ENCODE measurements at places on chromosomes 13 and 19.

GRCh38 chr13:43569658-43570057, 217.1 kb downstream of the ENOX1 start:
- DNase-seq = no peak

DNA sequence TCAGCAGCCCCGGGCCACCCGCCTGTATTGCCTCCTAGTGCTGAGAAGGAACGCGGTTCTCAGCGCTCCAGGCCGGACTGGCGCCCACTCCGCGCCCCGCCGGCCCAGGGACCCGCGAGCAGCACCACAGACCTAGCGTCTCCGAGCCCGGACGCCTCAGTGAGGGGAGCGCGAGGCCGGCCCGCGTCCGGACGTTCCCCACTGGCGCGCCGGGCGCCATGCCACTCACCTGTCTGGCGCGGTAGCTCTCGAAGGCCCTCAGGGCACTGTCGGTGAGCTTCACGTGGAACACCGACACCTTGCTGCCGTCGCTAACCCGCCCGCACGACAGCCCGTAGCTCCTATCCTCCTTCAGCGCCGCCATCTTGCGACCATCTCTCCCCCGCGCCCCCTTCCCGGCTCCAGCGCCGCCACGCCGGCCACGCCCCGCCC, at the start of gene ELL:
Gene ELL, minus strand, starts transcription at position 379 of the 432 bp plus-strand sequence. Its CDS starts 15 bp downstream, at position 364.
- no peak for DNase-seq

DNA sequence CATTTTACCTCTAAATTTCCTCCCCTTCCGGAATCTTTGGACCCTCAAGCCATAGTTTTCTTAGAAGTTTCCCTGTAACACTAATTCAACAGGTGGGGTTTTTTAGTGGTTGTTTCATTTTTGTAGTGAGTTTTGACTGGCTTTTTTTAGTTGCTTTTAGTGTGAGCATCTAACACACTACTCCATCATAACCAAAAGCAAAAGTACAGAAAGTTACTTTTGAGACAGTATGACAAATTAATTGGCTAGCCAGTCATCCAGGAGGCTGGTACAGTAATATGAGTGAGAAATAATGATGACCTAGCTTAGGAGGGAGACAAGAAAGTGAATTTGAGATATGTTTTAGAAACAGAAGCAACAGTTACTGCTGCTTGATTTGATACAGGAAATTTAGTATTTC, 71.5 kb downstream of the DNAJC15 start:
- no peak for DNase-seq

- no peak for DNase-seq
These were observed 19.6 kb upstream of the FAM124A start for GRCh38 chr13:51202477-51203046.

DNA sequence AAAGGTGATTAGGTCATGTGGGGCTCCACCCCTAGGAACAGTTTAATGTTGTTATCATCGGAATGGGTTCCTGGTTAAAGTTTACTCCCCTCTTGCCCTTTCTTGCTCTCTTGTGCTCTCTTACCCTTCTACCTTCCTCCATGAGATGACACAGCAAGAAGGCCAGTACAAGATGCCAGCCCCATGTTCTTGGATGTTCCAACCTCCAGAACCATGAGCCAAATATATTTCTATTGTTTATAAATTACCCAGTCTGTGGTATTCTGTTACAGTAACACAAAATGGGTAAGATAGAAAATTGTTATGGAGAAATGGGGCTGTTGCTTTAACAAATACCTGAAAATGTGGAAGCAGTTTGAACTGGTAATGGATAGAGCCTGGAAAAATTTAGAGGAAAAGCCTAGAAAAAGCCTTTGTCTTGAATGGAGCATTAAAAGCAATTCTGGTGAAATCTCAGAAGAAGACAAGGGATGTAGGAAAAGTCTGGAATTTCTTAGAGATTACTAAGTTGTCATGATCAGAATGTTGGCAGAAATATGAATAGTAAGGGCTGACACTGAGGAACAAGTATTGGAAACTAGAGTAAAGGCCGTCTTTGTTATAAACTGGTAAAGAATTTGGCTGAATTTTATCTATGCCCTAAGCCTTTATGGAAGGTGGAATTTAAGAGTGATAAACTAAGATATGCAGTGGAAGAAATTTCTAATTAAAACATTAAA, 53.5 kb upstream of the TSC22D1 start:
- DNase-seq = no peak

- DNase-seq = no peak
These were observed 541 bp upstream of the RSPH6A start for GRCh38 chr19:45815481-45816216.

DNA sequence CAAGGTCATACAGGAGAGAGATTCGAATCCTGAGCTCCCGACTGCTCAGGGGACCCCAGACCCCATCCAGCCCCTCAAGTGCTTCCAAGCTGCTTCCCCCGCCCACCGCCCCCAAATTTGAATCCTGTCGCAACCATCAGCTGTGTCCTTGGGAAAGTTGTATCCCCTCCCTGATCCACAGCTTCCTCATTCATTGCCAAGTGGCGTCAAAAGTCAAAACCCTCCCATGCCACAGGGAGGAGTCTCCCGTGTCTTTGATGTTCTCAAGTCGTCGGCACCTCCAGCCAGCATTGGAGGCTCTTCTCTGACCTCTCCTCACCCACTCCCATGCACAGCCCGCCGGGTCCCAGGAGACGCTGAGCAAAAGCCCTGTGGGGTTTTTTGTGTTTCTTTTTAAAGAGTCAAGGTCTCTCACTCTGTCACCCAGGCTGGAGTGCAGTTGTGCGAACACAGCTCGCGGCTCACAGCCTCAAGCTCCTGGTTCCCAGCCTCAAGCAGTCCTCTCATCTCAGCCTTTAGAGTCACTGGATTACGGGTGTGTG, 2.8 kb upstream of the IFI30 start:
- DNase-seq = no peak

GRCh38 chr19:1910177-1910576, 5.0 kb downstream of the ADAT3 start:
- no peak for DNase-seq

GRCh38 chr19:54456423-54457373, 6.9 kb downstream of the LENG9 start:
- no peak for DNase-seq

DNA sequence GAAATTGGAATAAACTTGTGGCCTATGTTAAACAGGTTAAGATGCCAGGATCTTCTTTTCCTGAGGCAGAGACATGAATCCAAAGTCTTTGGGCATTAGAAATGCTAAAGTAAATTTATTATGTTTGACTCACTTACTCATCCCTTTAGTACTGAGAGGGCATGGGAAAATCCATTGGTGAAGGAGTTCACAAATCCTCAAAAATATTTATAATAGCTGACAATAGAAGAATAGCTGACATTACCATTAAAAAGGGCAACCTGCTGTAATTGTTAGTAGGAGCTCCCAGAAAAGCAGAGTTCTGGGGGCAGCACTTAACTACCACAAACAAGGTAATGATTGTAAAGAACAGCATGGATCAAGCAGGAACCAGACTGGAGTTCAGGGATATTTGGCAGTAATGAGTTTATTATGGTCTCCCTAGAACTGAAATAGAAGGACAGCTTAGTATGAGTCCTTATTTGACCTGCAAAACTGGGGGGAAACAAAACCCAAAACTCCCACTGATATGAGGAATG, 285.8 kb upstream of the KLHL1 start:
- DNase-seq = no peak

GRCh38 chr13:27130979-27131623, 40.5 kb downstream of the USP12 start:
- peak; percentile 17 for DNase-seq

- no peak for DNase-seq
These were observed 145.1 kb downstream of the LACC1 start for GRCh38 chr13:44024846-44025195.

DNA sequence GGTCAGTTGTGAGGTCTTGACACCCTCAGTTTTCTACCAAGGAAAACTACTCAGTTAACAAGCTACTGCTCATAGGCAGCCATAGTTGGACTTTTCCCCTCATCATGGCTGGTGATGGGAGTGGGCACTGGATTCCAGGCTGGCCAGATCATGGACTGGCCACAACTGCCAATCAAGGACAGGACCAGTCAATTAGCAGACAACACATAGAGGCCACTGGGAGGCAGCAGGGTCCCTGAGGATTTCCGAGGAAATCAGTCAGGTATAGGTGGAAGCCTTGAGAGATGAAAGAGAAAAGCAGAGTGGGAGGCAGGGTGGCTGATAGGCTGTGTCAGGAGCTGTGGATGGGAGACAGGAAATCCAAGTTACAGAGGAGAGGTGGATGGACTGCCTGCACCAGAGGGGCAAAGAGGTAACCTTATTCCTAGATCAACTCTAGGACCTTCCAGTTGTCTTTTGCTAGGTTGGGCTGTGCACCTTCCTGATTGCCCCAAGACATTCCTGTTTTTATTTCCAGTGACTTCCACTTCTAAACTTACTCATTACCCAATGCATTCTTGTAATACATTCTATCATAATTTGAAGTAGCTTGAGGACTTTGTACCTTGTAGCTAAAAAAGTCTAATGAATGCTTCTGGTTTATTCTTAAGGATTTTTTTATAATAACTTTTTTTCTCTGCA, 361.8 kb downstream of the KCNRG start:
- no peak for DNase-seq

DNA sequence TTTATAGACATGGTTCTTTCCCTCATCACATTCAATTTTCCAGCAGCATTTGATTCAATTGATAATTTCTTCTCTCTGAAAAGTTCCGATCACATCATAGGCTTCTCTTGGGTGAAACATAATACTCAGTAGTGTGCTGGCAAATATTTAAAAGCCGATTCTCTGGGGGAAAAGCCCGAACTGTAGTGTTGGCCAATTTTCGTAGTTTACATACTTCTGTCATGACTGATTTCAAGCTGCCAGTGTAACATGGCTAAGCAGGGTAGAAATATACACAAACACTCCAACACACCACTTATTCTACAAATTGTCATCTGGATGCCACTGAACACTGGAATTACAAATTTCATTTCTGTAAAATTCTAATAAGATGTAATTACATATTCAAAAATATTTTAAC, 56.1 kb upstream of the FREM2 start:
- no peak for DNase-seq

DNA sequence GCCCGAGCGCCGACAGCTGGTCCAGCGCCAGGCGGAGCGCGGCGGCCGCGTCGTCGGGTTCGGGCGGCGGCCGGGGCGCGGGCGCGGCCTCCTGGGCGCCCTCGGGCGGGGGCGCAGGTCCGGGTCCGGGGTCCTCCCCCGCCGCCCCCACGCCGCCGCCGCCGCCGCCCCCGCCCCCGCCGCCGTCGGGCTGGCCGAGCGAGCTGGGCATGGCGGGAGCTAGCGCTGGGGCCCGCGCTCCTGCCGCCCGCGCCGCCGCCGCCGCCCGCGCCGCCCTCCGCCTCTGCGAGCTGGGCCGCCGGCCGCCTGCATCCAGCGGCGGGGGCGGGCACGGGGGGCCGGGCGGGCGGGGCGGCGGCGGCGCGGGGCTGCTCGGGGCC, 287 bp downstream of the MEX3D start:
- DNase-seq = no peak

- no peak for DNase-seq
These were observed 54.9 kb downstream of the KCNRG start for GRCh38 chr13:50070186-50070585.

- no peak for DNase-seq
These were observed 3.2 kb downstream of the APLP1 start for GRCh38 chr19:35871611-35872010.

DNA sequence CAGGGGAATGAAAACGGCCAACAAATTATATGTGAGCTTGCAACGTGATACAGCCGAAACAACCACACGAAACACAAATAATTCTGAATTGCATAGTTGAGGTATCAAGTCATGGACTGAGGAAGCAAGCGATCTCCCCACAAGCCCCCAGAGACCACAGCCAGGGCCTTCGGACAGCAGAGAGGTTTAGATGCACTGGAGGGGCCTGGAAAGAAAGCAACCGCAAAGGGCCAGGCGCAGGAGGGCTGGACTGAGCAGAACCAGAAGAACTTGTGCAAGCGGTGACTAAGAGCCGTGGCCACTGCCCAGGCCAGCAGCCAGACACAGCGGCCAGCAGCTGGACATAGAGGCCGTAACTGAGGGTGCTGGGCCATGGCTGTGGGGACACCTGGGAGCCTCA, 131.4 kb downstream of the TNFRSF19 start:
- DNase-seq = no peak

DNA sequence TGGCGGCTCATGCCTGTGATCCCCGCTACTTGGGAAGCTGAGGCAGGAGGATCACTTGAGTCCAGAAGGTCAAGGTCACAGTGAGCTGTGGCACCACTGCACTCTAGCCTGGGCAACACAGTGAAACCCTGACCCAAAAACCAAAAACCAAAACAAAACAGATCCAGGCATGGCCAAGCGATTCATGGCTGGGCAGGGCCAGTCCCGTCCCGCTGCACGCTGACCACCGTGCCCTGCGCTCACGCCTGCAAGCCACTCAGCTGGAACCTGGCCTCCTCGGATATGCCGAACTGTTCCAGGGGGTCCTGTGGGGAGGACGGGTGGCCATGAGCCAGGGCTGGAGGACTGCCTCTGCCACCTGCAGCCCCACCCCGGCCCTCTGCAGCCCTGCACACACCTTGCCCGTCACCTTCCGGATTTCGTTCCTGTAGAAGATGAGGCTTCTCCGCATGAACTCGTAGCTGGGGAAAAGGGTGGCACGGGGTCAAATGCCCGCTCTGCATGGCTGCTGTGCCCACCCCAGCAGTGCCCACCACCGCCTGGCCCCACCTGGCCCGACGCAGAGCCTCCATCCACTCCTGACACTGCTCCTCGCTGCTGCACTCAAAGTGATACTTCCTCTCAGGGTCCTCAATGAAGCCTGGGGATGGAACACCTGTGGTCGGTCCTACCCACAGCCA, 2.4 kb downstream of the PLEKHJ1 start:
- DNase-seq = no peak

DNA sequence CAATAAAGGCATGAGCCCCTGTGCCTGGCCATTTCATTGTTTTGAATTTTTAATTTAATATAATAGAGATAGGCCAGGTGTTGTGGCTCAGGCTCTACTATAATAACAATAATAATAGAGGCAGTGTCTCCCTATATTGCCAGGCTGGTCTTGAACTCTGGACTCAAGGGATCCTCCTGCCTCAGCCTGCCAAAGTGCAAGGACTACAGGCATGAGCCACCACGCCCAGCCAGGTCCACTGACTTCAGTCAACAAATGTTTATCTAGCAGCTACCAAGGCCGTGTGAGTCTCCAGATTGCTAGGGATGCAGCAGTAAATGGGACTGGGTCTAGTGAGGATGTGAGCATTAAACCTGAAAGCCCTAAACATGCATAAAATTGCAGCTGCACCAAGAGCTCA, 13.8 kb upstream of the ILF3 start:
- no peak for DNase-seq

Data from hematopoietic multipotent progenitor cell (in vitro differentiated cells).